CD8-positive, alpha-beta memory T cell (primary cell): ENCODE measurements at places on chromosomes 2 and 18. TPM values are rescaled to one million over a fixed set of nuclear protein-coding genes. Genes with fewer than 3 reads are reported as not detected.

The CFC1 gene
- not detected for total RNA-seq

The DSG1 gene
- total RNA-seq, result not detected

The ZNF521 gene
- not detected for total RNA-seq

The KRTCAP3 gene
- total RNA-seq, result 5.4 TPM

The STARD6 gene
- not detected for total RNA-seq

The ARL4C gene
- total RNA-seq, result 54.0 TPM

The DPP10 gene
- not detected for total RNA-seq

The TNFAIP6 gene
- total RNA-seq, result not detected

The CHAC2 gene
- 25.6 TPM for total RNA-seq

The TM4SF20 gene
- total RNA-seq, result not detected

The DIPK1C gene
- total RNA-seq, result not detected
